ENCODE measurements at places on chromosomes 5 and 9. TPM values are rescaled to one million over a fixed set of nuclear protein-coding genes. Genes with fewer than 3 reads are reported as not detected.

Gene DMRTA1
- total RNA-seq: 0.66 TPM

Gene STPG3
- total RNA-seq: not detected

Gene MVB12B
- 2.6 TPM for total RNA-seq

Gene UBAP1
- 39.0 TPM for total RNA-seq

Gene WNK2
- total RNA-seq: not detected

Gene SLC35D2
- 26.9 TPM for total RNA-seq

Gene OR5C1
- total RNA-seq: not detected

Gene CCDC171
- total RNA-seq: 5.0 TPM

Gene MYMK
- not detected for total RNA-seq

Gene OBP2B
- not detected for total RNA-seq

Gene PHF2
- total RNA-seq: 17.6 TPM

Gene OR13D1
- total RNA-seq: not detected

Gene ZNF484
- 6.1 TPM for total RNA-seq

Gene GMCL2
- total RNA-seq: not detected

Gene CDH9
- total RNA-seq: not detected

Gene DDX4
- not detected for total RNA-seq

Gene PIP5KL1
- 2.7 TPM for total RNA-seq

Gene GARIN3
- not detected for total RNA-seq

Gene PCDHAC2
- 0.22 TPM for total RNA-seq

Gene CARTPT
- total RNA-seq: not detected

Gene BARHL1
- total RNA-seq: not detected

Gene ENHO
- total RNA-seq: 0.14 TPM

Gene SRA1
- total RNA-seq: 42.0 TPM

Gene GLIPR2
- 53.0 TPM for total RNA-seq

Gene OR1Q1
- total RNA-seq: not detected

Gene PDE6A
- not detected for total RNA-seq

Gene MTMR12
- total RNA-seq: 26.2 TPM

Gene CDC25C
- total RNA-seq: 13.3 TPM

Gene C9
- total RNA-seq: 0.44 TPM

Gene GHR
- total RNA-seq: 0.86 TPM

Gene CFAP77
- total RNA-seq: not detected

Gene PHYHD1
- 24.5 TPM for total RNA-seq

Gene GABRA6
- 0.29 TPM for total RNA-seq

Gene COL23A1
- total RNA-seq: not detected

Gene MAMDC4
- 2.0 TPM for total RNA-seq

Gene SMIM15
- total RNA-seq: 50.1 TPM

Gene PCDHGB6
- total RNA-seq: 5.3 TPM

Gene ESM1
- total RNA-seq: 0.22 TPM

Gene DRD1
- total RNA-seq: 0.44 TPM

Gene INSL6
- not detected for total RNA-seq

Gene ORM2
- not detected for total RNA-seq

Gene WWC1
- total RNA-seq: 4.7 TPM

Gene NOXA1
- 0.14 TPM for total RNA-seq

Gene KLF9
- 51.2 TPM for total RNA-seq

Gene BSPRY
- total RNA-seq: not detected

Gene CCNI2
- not detected for total RNA-seq

Measured in placental pericyte (primary cell).